ENCODE measurements at places on chromosomes 13 and 19.
A peak's percentile ranks its signal among the peaks of the same experiment; 100 is the strongest.

DNA sequence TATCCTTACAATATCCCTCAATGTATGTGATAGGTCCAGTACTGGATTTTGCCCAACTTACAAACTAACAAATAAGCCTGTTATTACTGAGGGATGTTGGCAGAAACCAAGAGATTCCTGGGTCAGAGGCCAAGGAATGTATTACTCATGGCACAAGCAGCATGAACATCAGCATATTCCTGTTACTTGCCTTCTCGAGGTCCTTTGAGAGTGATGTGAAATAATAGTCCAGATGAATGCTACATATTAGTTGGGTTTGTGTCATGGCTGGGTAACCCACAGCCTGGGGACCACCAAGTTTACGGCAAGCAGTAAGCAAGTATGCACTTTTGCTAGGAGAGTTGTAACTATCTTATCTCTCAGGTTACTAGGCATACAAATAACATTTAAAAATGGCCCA is 384.5 kb upstream of the GPC6 start:
- peak; percentile 17 for DNase-seq

DNA sequence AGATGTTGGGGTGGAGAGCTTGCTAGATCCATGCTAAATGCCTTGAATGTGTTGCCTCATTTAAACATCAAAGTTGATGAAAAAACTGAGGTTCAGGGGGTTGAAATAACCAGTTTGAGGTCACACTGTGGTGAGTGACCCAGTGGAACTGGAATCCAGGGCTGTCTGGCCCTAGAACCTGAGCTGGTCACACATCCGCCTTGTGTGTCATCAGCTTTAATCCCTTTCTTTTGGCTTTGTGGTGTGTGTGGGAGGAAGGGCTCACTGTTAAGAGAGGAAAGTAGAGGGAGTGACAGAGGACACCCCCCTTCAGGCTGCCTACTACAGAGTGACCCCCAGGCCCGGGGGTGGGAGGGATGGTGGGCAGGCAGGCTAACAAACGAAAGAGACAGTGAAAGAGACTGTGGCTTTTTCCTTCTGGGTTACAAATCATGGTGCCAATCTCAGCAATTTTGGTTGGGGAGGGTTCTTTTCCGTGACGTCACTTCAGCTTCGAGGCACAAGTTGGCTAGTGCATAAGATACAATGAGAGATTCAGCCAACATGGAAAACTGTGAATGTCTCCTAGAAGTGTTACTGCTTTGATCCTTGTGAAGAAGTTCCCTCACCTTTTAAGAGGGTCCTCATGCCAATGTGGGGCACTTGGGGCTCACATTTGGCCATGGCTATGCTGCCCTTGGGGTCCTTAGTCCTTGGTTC is 164.9 kb downstream of the DLEU7 start:
- DNase-seq, result peak; percentile 70

GRCh38 chr13:73194310-73194709 is 135.5 kb downstream of the KLF5 start:
- DNase-seq, result no peak

GRCh38 chr13:106344342-106344741 is 191.1 kb downstream of the EFNB2 start:
- no peak for DNase-seq

DNA sequence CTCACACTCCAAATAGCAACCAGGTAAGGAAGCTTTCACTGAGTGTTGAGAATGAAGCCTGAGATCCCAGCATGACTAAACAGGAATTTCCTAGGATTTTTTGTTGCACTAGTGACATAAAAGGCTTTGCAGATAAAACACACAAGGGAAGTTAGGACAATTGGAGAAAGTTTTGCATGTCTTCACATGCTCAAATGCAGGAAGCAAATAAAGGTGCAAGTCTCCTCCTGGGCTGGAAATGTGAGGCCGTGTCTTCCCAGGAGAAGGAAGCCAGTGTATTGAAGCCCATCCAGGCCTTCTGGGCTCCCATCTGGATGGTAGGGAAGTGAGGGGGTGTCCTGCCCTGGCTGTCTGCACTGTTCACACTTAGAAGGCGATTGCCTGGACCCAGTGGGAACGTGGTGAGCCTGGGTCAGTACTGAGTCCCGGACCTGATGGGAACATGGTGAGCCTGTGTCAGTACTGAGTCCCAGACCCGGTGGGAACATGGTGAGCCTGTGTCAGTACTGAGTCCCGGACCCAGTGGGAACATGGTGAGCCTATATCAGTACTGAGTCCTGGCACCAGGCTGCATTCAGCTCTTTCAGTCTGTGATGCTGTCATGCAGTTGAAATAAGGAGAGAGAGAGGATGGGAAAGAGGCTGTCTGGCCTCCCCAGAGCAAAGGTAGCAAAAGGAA is 38.7 kb downstream of the SIAH3 start:
- DNase-seq, result no peak

- DNase-seq, result no peak
Observed at GRCh38 chr13:43880926-43881325, 1.2 kb downstream of the LACC1 start.

- DNase-seq, result no peak
Observed at GRCh38 chr13:58399263-58399662, 767.7 kb downstream of the PCDH17 start.

- peak; percentile 58 for DNase-seq
Observed at GRCh38 chr13:45055198-45055901, 65.0 kb upstream of the GTF2F2 start.

DNA sequence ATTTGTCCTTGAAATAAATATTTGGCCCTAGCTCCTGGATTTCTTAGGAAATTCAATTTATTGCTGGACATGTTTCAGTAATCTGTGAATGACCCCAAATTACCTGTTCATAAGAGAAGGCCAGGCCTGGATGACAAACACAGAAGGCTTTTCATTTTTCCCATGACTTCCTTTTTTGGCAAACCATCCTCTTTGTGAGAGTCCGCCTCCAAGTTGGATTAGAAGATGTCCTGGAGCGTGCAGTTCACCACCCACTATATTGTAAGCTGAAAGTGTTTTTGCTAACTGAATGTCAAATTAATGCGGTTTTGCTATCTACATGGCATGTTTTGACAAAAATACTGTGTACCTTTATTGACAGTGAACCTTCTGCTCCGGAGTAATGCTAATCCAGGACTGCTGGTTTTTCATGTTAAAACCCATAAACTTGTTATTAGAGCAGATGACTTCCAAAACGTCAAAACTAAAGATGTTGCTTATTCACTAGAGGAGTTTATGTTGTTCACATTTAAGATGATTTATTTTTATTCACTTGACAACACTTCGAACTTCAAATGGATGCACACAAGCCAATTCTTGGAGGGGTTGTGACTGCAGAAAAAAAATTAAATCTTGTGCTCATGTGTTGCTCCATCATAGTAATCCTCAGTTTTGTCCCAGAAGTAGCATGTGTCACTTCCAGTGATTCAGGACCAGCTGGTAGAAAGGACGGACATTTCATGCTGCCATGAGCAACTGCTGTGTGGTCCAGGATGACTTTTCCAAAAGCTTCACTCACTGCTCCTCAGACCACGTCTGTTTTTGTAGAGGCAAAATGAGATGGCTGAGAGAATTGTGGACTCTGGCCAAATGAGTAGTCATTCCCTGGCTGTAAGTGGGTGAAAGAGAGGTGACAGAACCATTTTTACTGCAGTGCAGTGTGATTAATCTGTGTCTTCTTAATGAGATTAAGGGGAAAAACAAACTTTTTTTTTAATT is 71.0 kb downstream of the ITGBL1 start:
- DNase-seq, result peak; percentile 7

GRCh38 chr13:45196096-45196495 is 4.7 kb downstream of the KCTD4 start:
- DNase-seq, result no peak

GRCh38 chr13:40981361-40981760 is 37.8 kb downstream of the ELF1 start:
- DNase-seq, result no peak

All from urothelium cell line (cell line).